ENCODE measurements at places on chromosomes 6 and 20. TPM values are rescaled to one million over a fixed set of nuclear protein-coding genes. Genes with fewer than 3 reads are reported as not detected.

Gene F13A1
- under 0.01 TPM for total RNA-seq

Gene SIRPB1
- total RNA-seq = 1.2 TPM

Gene EFCAB8
- total RNA-seq = 1.4 TPM

Gene STXBP5
- 120 TPM for total RNA-seq

Gene MATN4
- not detected for total RNA-seq

Gene CD93
- total RNA-seq = not detected

Gene DEFB114
- not detected for total RNA-seq

Gene SLC23A2
- total RNA-seq = 17.7 TPM

Gene MDFI
- total RNA-seq = 0.72 TPM

Gene PCSK2
- not detected for total RNA-seq

Gene KHDRBS2
- total RNA-seq = not detected

DNA sequence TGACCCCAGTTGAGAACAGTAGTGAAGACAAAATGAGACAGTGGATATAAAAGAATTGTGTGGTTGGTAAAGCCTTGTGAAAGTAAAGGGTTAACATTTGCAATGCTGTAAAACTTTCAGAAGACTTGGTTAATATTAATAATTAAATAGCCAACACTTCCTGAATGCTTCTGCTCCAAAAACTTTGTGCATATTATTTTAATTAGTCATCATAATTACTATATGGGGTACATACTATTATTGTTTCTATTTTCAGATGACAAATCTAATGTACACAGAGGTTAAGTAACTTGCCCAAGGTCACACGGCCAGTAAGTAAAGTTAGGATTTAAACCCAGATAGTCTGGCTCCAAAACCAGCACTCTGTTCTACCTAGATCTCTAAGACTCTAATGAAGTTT lies 291.3 kb downstream of the OGFRL1 start:
- DNase-seq = no peak

- no peak for DNase-seq
Measured at GRCh38 chr6:7894262-7895124, 16.1 kb downstream of the TXNDC5 start.

GRCh38 chr6:136148051-136148450 lies 102.1 kb downstream of the MTFR2 start:
- DNase-seq = no peak

GRCh38 chr20:43653966-43654365 lies 12.9 kb upstream of the MYBL2 start:
- DNase-seq = no peak

DNA sequence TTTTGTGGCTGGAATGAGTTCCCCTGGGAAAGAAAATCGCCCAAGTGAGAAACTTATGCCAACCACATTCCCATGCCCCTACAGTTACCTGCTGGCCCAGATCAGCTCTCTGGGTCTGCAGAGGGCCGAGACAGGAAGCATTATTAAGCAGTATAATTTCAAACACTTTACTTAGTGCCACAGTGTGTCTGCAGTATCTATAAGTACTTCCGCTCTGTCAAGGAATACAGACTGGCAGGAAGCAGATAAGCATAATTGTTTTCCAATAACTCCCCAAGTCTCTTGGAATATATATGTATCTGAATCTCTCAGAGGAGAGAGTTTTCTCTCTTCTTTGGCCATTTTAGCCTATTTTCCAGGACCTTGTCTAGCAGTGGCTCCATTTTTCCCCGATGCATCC lies 24.9 kb downstream of the SAYSD1 start:
- no peak for DNase-seq

DNA sequence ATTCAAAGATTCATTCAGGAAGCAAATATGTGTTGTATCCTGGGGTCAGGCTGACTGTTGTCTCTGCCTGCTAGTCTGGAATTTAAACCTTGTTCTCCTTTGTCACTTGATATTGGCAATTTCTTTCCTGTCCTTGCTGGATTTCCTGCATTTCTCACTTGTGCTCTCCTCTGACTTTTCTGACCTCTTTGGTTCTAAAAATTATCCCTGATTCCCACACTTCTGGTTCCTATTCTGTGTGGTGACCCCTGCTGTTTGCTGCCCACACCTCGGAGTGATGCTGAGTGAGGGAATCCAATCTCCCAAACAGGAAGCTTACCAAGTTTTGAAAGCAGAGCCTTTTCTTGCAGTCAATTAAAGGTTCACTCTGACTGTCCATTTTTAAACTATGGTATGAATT lies 345.3 kb downstream of the CDKAL1 start:
- DNase-seq = no peak

DNA sequence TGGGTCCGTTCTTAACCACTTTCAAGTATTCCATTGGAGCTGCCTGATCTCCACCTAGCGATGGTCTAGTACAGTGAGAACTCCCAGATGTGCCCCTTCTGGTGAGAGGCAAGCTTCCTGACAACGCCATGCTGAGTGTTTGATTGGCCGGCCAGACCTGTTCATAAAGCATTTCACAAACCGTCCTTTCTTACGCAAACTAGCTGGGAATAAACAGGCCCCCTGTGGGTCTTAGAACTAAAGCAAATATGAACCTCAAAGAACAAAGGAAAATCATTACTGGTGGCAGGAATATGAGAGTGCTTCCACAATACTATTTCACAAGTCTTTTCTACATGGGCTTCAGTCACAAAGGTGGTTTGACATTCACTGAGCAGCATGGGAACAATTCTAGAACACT lies 15.6 kb upstream of the GCNT2 start:
- DNase-seq = no peak

DNA sequence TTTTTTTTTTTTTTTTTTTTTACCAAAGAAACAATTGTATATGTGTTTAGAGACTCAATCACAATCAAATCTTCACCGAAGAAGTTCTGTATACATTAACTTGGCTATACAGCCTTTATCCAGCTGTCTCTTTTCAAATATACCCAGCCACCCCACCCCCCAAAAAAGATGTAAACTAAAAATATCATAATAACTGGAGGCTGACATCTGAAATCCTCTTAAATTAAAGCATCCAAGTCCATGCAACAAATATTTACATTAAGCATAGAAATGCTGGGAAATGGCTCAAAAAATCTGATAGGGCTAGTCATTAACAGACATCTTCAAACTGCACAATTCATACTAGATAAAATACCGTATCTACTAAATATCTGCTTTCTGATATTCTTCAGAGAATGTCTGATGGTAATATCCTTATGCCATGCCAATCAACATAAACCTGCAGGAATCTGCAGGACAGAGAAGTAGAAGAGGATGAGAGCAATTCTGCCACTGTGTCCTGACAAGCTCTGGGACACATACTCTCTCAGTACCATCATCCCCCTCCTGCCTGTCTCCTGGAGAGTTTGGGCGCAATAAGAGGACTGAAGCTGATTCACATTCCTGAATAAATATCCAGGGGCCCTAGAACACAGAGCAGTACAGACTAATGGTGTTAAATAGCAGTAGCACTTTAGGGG lies 152.4 kb downstream of the KIF6 start:
- no peak for DNase-seq

DNA sequence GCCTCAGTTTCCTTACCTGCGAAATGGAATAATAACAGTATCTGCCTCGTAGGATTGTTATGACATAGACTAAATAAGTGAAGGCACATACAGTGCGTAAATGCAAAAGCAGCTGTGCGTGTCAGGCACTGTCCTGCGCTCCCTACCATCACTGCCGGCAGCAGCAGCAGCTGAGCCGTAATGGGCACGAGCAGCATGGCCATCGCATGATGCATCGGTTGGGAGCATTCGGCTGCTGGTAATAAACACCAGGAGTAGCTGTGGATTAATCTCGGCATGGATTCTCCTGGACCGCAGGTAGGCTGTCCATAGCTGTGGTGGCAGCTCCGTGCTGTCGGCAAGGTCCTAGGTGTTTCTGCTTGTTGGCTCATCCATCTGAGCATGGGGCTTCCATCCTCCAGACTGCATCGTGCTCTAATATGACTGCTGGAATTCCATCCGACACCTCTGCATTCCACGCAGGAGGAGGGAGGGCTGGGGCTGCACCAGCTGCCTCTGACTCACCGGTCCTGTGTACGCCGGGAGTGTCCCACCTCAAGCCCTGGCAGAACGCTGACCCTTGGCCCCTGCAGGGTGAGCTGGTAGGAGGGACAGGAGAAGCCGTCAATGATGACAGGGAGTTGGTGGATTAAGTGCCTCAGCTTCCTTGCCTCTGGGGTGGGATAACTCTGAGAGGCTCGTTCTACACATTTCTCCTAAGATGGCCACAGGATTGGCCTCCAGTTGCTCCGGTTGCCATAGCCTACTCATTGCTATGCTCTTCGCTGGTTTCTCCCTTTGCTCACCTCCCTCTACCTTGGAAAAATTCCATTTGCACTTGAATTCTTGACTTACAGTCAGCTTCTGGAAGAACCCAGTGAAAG lies 100.9 kb upstream of the PMEPA1 start:
- DNase-seq = peak; percentile 45

GRCh38 chr6:149948011-149948410 lies 6.2 kb downstream of the ULBP2 start:
- no peak for DNase-seq

GRCh38 chr6:114282292-114282691 lies 60.5 kb downstream of the HS3ST5 start:
- DNase-seq = no peak
